ENCODE measurements at places on chromosomes 13 and 19.

DNA sequence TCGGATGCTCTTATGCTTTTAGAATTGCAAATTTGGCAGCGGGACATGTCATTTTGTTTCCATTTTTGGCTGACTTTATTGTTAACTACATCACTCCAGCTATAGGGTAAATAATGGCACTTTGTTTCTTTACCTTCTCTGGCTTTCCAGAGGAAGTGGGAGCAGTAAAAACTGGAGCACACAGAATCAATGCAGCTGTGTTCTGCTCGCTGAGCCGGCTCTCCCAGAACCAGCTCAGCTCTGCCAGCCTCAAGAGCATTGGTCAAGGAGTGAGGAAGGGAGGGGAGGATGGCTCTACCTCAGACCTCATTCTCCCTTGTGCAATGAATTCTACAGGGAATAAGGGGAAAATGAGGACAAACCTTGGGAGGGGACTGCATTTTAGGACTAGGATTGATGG, 50.5 kb upstream of the SPATA13 start:
- no peak for DNase-seq

DNA sequence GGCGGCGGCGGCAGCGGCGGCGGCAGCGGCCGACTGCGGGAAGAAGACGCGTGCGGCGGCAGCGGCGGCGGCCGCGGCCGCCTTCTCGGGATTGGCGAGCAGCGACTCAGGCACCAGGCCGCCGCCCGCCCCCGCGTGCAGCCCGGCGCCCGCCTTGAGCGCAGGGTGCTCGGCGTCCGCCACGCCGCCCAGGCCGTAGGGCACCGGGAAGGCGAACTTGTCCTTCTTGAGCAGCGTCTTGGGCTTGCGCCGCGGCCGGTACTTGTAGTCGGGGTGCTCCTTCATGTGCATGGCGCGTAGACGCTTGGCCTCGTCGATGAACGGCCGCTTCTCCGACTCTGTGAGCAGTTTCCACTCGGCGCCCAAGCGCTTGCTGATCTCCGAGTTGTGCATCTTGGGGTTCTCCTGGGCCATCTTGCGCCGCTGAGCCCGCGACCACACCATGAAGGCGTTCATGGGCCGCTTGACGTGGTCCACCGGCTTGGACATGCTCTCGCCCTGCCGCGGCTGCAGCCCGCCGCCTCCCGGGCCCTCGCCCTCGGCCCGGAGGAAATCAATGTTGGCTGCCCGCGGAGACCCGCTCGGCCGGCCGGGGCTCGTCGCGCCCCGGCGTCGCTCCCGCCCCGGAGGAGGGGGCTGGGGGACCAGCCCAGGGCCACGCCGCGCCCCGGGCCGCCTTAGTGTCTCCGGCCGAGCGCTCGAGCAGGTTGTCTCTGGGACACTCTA, 621 bp downstream of the SOX21 start:
- DNase-seq = no peak

GRCh38 chr13:81957121-81957520, 1616.2 kb upstream of the SPRY2 start:
- DNase-seq = no peak

GRCh38 chr19:15443838-15444237, 5.9 kb downstream of the WIZ start:
- no peak for DNase-seq

- no peak for DNase-seq
These were observed 6.5 kb upstream of the FKRP start for GRCh38 chr19:46739290-46739771.

DNA sequence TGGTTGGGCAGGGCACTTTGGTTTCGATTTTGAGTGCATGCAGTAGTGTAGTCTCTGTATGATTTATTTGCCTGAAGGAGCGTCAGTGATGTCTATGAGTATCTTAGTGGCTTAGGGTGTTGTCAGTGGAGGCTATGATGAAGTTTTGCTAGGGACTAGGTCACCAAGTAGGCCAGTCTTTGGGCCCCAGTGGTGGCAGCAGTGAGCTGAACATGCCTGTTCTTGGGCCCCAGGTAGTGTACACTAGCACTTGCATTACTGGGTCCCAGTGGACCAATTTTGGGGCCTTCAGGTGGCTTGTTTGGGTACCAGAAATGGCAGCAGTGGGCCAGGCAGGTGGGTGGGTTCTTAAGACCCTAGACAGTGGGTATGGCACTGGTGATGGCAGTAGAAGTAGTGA, 598.7 kb upstream of the SPRY2 start:
- DNase-seq = no peak

DNA sequence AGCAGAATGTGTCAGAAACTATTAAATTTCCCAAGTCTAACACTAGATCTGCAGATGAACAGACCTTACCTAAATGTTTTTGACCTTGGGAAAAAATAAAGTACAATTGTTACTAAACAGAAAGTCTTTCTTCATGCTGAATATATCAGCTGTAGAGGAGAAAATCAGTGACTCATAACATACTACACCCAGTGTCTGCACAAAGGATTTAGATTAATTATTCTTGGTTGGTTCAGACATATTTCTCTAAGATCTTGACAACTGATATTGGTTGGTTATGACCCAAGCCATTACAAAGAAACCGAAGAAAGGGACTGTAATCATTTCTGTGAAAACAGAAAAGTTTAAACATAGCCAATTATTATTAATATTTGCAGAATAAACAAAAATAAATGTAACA, 225.1 kb downstream of the HS6ST3 start:
- no peak for DNase-seq

- no peak for DNase-seq
These were observed 5.8 kb upstream of the POMP start for GRCh38 chr13:28653111-28653510.

- DNase-seq = no peak
These were observed 236.6 kb upstream of the MAB21L1 start for GRCh38 chr13:35712907-35713761.

- DNase-seq = no peak
These were observed 48.1 kb downstream of the TNFRSF19 start for GRCh38 chr13:23618341-23618740.

DNA sequence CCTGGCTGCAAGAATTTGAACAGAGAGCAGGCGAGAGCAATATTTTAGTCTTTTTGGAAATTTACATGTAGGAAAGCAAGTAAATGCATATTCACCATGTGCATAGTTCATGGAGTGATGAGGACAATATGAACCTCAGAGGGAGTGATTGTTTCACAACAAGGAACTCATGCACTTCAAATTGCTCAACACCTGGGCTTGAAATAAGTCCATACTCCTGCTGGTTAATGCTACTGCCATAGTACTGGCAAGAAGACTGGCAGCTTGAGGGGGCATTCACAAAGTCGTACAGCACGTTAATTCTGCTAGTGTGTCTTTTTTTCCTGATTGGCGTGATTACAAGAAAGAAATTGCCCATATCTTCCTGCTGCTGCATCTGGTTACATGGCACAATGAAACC, 267.6 kb downstream of the PCDH17 start:
- DNase-seq = no peak

DNA sequence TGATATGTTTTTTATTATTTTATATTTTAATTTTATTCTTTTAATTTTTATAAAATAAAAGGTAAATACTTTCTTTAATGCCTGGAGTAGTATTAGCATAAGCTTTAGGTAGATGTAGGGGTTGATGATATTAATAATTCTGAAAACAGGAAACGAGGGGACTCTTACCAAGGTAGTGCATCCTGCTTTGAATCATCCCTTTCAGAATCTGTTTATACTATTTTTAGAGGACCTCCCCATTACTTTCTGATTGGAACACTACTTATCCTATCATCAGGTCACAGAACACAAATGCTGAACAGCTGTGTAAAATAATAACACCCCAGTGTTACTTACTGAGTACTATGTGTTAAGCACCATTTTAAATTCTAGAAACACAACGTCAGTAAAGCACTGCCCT, 27.3 kb downstream of the COG6 start:
- DNase-seq = no peak

DNA sequence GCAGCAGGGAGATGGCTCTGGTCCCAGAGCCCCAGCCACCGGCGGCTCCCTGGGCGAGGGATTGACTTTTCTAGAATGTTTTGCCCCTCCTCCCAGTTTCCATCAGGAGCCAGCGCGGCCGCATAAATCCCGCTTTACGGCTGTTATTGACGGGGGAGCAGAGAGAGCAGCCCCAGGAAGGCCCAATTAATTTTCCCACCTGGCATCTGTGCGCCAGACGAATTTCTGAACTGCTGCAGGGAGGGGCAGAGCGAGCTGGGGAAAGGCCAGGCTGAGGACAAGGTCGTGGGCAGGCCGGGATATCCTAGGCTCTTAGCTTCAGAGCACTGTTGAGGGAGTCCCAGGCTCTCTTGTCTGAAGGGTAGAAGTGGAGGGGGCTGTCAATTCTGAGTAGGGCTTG, 24.7 kb downstream of the ZNRF4 start:
- no peak for DNase-seq

- DNase-seq = no peak
These were observed 121.4 kb downstream of the ENOX1 start for GRCh38 chr13:43665388-43665787.

- no peak for DNase-seq
These were observed 81.5 kb downstream of the UQCRFS1 start for GRCh38 chr19:29131456-29131855.

DNA sequence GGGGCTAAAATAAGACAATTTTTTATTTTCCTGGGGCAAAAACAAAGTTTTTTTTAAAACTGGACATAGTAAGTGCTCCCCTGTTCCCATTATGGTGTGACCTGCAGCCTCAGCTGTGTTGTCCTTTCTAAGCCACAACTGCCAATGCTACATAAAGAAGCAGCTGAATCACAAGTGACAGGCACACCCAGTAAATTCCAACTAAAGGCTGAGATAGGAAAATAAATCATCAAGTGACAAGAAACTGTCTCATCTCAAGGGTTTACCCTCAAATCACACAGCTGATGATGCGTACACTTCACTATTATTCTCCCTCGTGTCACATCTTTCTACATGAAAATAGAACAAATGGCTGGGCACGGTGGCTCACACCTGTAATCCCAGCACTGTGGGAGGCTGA, 28.7 kb downstream of the STK24 start:
- DNase-seq = no peak

DNA sequence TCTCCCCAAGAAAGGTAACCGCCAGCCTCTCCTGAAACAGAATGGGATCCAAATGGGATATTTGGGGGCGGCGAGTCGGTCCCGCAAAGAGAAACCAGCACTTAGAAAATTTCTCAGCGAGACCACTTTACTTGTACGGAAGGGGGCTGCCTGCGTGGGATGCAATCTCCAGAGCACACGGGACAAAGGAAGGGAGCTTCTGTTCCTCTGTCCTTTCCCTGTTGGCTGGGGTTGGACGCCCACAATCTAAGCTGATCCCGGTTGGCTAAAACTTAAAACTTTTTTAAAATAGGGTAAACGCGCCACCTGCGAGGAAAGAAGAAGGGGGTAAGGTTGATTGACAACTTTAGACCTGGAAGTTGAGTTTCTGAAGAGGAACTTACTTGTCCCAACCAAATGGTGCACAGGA, 826 bp upstream of the BSG start:
- DNase-seq = no peak

DNA sequence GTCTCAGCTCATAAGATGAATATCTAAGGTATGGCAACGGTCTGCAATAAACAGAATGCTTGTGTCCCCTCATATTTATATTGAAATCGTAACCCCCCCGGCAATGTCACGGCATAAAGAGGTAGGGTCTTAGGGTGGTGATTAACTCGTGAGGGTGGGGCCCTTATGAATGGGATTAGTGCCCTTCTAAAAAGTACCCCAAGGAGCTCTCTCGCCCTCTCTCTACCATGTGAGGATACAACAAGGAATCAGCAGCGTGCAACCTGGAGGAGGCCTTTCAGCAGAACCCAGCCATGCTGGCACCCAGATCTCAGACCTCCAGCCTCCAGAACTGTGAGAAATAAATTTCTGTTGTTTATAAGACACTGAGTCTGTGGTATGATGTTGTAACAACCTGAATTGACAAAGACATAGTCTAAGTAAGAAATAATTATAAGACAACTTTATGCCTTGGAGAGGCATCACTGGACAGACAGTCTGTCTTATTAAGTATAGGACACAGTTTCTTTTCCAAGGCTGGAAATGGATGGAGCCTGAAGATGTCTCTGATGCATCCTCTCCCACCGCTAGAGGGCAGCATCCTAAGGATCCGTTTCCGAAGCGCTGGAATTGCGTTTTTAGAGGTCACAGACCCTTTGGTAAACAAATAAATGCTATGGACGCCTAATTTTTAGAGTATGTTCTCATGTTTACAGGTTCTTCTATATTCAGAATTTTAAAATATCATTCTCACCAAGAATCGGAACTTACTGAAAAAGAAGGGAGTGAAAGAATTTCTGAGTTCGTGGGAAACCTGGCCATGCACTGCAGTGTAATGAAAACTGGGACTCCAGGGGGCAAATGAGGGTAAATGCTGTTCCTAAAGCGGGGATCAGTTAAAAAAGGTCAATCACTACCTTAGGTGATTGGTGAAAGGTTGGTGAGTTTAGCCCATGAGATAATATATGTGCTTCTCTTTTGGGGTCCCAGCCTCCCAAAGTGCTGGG, 13.3 kb upstream of the LEUTX start:
- peak; percentile 7 for DNase-seq

GRCh38 chr19:14333101-14333871, 48.0 kb upstream of the ADGRE5 start:
- DNase-seq = no peak

DNA sequence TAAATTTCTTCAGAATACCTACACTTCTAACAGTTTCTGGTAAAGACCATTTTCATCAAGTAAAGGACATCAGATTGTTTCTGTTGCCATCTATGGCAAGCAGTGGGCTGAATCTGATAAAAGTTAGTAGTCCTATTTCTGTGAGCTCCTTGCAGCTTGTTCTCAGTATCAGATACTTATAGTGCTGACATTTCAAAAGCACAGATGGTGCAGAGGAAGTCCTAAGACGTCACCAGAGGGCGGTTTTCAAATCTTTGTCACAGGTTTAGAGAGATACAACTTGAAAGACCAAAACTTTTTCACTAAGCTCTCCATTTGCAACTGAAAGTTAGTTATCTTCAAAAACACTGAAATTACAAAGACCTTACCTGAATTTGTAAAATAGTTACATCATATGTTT, 719.8 kb downstream of the SLITRK1 start:
- DNase-seq = no peak

DNA sequence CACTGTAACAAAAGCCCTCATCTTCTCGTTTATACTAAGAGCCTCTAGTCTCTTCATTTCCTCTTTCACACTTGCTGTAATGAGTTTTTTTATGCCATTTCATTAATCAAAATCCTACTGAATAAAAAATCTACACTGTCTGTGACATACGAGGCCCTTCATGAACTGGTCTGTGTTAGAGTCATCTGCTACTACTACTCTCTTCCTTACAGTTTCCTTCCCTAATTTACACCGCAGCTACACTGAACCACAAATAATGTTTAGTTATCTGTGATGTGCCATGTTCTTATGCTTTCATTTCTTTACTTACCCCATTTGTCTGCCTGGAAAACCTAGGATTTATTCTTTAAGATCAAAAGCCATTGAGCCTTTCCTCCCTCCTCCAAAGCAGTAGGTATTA, 16.0 kb downstream of the UFM1 start:
- no peak for DNase-seq

- DNase-seq = no peak
These were observed 4.2 kb upstream of the RPS15 start for GRCh38 chr19:1434040-1434366.

GRCh38 chr13:94115054-94115453, 364.4 kb downstream of the DCT start:
- no peak for DNase-seq

GRCh38 chr19:33394006-33394722, 20.7 kb downstream of the CEBPG start:
- no peak for DNase-seq
